ENCODE measurements at places on chromosomes 6 and 20. TPM values are rescaled to one million over a fixed set of nuclear protein-coding genes. Genes with fewer than 3 reads are reported as not detected.

DNA sequence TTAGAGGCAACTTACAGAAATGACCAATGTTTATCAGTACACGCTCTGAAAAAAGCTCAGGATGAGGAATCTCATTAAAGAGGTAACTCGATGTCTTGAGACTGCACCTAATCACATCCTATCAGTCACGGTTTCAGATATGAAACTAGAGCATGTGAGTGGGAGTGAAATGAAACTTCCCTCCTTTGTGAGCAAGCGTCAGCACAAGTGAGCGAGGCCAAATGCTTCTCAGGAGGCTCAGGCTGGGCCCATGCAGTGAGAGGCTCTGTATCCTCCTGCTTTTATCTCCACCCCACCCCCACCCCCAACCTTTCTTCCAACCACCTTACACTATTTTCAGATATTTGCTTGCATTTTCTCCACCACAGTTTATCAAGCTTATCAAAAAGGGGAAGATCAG is 140.8 kb upstream of the RIMS1 start:
- DNase-seq, result no peak

- no peak for DNase-seq
Measured at GRCh38 chr6:166866839-166867637, 89.3 kb downstream of the RNASET2 start.

DNA sequence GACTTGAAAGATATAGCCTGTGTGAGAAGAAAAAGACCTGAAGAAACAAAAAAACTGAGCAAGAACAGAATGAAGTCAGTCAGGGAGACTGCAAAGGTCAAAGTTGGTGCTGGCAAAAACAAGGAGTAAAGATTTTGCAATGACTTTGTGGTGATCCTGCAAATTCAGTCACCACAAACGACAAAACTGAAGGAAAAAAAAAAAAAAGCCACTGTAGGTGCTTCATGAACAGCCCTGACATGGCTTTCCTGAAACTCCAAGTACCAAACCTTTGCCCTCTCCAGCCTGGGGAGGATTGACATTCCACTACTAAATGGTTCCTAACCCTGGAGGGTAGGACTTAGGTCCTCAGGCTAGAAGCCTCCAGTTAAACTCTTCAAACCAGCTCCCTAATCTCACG is 114.7 kb upstream of the BEND3 start:
- no peak for DNase-seq

DNA sequence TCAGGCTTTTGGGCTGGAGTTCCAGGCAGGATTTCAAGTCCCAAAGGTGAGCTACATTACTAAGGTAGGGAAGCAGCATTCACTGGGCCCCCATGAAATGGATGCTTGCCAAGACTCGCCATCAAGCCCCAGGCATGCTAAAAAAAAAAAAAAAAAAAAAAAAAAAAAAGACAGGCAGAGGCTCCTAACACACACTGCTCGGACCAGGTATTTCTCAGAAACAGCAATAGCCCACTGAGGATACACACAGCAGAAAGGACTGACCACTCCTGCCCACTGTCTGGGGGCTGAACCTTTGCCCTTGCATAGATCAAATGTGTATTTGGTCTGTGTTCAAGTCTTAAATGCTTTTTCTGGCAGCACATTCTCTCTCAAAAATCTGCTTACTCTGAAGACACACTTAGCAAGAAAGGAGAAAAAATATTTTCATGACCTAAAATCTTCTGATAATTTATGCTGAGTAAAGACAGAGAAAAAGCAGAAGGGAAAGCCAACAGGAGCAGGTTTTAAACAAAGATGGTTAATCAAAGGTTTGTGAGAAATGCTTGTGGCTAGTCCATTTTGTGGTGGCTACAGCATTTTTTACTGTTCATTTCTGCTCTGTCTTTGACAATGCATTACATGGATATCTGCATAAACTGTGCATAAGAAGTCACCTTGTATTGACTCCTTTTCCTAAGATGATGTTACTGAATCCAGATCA is 37.9 kb upstream of the BEND6 start:
- no peak for DNase-seq

DNA sequence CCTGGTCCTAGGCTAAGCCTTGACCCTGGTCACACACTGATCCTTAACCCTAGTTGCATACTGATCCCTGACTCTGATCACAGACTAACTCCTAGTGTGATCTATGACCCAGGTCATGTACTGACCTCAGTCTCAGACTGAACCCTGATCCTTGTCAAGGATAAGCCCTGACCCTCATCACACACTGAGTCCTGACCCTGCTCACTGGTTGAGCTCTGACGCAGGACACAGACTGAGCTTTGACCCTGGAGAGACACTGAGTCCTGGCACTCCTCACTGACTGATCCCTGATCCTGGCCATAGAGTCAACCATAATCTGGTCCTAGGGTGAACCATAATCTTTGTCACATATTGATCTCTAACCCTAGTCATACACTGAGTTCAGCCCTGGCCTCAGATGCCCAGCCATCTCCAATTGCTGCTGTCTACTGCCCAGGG is 37.9 kb downstream of the KCNB1 start:
- DNase-seq, result no peak

- peak; percentile 52 for DNase-seq
Measured at GRCh38 chr6:78867020-78867369, 356 bp upstream of the IRAK1BP1 start.

- DNase-seq, result no peak
Measured at GRCh38 chr6:165647041-165647440, 16.0 kb downstream of the PDE10A start.

GRCh38 chr20:38246357-38247165 is 14.0 kb downstream of the KIAA1755 start:
- no peak for DNase-seq

DNA sequence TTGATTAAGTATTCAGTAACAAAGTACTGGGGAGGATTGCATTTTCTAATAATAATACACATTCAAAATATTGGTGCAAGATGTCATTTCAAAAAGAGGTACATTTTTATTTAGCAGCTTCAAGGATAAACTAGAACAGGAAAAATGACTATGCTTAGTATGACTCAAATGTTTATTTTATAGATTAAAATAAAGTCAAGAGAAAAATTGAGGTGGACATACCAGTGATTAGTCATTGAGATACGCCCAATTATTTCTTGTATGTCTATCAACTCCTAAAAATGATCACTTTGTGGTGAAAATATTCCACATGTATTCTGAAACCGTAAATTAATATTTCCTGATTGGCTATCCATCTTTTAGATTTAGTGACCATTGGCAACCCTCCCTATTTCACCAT is 96.7 kb downstream of the PHF3 start:
- DNase-seq, result no peak

DNA sequence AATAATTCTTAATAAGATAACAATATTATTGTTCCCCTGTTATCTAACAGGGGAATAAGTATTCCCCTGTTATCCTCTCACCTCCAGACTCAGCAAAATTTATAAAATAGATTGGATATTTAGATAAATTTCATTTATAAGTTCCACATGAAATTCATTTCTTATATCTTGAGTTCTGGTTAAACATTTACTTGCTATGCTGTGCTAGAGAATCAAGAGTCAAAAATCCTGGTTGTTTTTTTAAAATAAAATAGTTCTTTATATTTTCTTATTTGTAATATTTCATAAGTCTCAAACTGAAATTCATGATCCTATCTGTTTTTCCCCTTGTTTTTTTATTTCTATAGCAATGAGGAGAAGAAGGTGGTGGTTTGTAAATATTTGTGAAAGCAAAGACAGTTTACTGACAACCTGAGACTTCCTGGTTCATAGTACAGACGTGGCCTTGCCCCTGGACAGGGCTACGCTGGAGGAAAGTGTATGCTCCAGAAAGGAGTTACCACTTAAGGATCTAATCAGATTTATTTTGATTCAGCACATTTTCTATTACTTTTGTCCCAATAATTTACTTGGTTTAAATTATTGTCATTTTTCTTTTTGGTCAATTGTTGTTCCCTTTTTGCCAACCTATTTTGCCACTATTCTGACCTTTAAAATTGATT is 37.8 kb upstream of the MARCKS start:
- DNase-seq, result no peak

DNA sequence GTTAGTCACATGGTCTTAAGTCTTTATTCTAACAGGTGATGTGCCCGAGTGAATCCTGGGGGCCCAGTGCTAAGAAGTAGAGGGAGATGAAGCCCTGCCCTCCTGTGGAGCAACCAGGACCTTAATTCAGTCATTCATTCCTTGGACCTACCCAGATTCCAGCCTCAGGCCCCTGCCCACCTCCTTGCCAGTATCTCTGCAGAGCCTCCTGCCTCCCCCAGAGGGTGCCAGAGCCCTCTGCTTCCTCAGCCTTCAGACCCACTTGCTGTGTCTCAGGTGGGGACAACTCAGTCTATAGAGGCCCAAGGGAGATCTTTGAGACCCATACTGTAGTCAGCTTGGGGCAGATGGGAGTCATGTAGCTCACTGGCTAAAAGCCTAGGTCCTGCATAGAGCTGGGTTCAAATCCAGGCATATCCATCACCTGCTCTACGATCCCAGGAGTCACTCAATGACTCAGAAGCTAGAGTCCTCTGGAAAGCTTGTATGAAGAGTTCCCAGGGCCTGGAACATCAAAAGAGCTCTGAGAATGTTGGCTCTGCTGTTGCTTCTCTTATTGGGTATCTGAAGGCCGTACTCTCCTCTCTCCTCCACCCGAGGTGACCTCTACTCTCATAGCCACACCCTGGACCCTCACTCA is 3.9 kb upstream of the SIGLEC1 start:
- no peak for DNase-seq

DNA sequence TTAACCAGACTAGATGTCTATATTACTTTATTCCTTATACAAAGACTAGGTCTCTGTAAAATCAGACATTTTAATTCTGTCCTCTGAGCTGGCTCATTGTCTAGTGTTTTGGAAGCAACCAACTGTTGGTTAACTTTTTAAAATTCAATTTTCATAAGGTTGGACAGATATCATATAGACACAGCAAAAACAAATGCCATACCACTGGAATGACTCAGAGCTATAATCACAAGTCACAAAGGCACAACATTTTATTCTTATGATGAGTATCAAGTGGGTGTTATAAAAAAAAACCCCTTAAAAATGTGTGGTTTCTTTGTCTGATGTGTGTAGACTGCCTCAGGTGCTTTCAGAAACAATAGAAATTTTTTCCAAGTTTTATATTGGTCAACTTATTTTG is 296.2 kb upstream of the MARCKS start:
- no peak for DNase-seq

- no peak for DNase-seq
Measured at GRCh38 chr20:22339091-22339881, 245.1 kb downstream of the FOXA2 start.

DNA sequence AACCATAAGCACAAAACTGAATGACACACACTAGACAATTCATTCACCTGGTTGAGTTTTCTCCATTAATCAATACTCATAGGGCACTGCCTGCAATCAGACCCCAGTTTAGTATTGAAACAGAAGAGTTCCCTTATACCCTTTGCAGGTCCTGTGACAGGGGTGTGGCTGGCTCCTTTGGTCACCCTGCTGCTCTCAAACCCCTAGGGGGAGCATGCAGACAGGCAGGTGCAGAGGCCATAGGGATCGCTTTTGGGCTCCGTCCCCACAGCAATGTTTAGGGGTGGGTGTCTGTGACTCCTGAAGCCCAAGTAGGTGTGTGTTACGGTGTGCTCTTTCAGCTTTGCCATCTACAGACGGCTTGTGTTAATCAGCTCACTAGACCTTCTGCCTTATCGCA is 210.4 kb downstream of the CENPW start:
- no peak for DNase-seq

- no peak for DNase-seq
Measured at GRCh38 chr6:109184638-109185037, 89.3 kb downstream of the CEP57L1 start.

GRCh38 chr6:107658920-107659865 is 164.9 kb downstream of the SCML4 start:
- no peak for DNase-seq

- DNase-seq, result no peak
Measured at GRCh38 chr20:48892049-48892470, 29.5 kb upstream of the ARFGEF2 start.

GRCh38 chr6:26195924-26196845 is 109.0 kb downstream of the HFE start:
- no peak for DNase-seq

DNA sequence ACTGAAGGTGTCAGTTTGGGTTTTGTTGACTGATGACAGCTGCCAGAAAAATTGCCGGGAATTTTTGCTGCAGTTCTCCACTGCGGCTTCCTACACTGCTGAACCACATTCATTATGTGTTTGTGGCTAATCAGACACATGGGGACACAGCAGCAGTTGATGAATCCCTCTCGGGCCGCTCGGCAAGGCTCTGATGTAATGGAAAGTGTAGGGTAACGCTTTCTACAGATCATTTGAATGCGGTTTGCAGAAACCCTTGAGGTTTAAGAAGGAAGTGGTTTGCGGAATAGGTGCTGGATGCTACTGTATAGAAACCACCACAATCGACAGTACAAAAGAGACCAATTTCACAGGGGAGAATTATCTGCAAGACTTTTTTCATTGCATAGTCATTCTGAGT is 138.7 kb upstream of the SASH1 start:
- DNase-seq, result no peak

DNA sequence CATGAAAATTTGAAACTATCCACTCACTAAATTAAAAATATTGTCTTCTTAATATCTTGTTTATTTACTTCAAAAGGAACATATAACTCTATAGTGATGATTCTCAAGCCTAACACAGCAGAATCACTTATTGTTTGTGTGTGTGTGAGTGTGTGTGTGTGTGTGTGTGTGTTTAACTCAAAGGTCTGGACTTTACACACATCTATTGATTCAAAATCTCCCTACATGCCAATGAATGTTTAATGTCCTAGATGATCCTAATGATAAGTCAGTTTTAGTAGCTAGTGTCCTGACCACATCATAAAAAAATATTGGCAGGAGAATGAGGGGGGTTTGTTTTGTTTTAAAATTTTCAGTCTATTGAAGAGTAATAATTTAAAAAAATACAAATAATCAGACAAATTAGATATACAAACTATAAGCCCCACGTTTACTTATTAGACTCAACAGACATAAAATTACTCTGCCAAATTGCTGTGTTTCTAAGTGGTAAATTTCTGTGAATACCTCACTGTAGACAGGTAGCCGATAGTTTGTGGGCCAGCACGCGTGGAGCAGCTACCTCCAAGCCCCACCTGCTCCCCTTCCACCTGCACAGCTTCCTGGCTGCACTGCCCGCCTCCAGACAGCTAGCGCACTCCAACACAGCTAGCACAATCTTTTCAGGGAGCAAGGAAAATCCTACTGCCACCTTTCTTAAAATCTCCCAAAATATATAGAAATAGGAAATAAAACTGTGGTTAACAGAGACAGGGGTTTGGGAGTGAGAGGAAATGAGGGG is 349.6 kb downstream of the PKHD1 start:
- DNase-seq, result no peak

- no peak for DNase-seq
Measured at GRCh38 chr20:38973645-38974044, 11.5 kb downstream of the DHX35 start.

ADGB gene
- polyA plus RNA-seq, result not detected

SMOC2 gene
- polyA plus RNA-seq, result 16.8 TPM

SS18L1 gene
- 12.7 TPM for polyA plus RNA-seq

ID4 gene
- 0.67 TPM for polyA plus RNA-seq

TSPYL1 gene
- 20.5 TPM for polyA plus RNA-seq

CCDC170 gene
- polyA plus RNA-seq, result 0.05 TPM

HDGFL1 gene
- polyA plus RNA-seq, result not detected

HCRTR2 gene
- polyA plus RNA-seq, result 0.01 TPM

APOM gene
- polyA plus RNA-seq, result 3.5 TPM

All from psoas muscle (tissue), 8 donors.